Glutamatergic neuron (in vitro differentiated cells): ENCODE measurements at places on chromosomes 7 and 10. TPM values are rescaled to one million over a fixed set of nuclear protein-coding genes. Genes with fewer than 3 reads are reported as not detected.
A peak's percentile ranks its signal among the peaks of the same experiment; 100 is the strongest.

GRCh38 chr10:43120929-43121314 lies 17.3 kb upstream of the CSGALNACT2 start:
- no peak for DNase-seq
- peak overlapping the region; percentile 15 for H3K4me3 ChIP-seq
- no peaks in the 10 kb centered on the region for H3K36me3 ChIP-seq

- no peaks in the 10 kb centered on the region for H3K36me3 ChIP-seq
- peaks cover 16% of the 10 kb centered on the region for H3K4me1 ChIP-seq
- no peak for DNase-seq
Measured at GRCh38 chr10:50561816-50562215, 61.9 kb downstream of the SGMS1 start.

DNA sequence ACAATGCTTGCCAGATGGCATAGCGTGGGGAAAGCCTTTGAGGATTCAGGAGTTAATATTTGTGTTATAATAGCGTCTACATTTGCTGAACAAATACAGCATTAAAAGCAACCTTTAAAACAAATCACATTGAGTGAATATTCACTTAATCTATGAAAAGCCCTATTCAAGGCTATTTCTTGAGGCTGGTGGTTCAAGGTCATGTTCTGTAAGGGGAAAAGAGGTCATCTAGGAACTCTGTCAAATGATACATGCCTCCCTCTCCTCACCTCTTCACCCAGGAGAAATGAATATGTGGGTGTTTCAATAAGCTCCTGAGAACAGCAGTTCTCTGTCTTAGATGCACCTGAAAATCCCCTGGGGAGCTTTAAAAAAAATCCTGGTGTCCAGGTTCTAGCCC lies 303.0 kb downstream of the ELMO1 start:
- no peak overlapping the region for H3K27ac ChIP-seq
- peaks cover 5% of the 10 kb centered on the region for H3K36me3 ChIP-seq
- H3K4me1 ChIP-seq: peaks cover 6% of the 10 kb centered on the region
- no peak for DNase-seq

DNA sequence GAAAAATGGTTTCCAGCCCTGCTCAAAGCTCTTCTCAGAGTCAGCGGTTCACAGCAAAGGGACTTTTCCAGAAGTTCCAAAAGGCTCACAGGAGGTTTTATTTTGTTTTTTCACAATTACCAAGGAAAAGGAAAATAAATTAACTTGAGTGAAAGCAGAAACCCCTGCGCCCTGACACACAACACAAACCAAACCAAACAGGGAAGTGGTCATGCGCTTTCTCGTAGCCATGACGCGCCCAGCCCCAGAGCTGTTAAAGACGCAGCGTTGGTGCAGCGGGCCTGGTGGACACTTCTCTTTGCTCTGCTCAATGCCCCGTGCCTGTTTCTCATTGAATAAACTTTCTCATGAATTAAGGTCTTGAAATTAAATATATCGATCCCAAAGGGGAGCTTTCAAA lies 134.4 kb upstream of the LYZL2 start:
- H3K36me3 ChIP-seq: peaks cover 7% of the 10 kb centered on the region
- H3K27ac ChIP-seq: no peak overlapping the region
- peaks cover 6% of the 10 kb centered on the region for H3K27me3 ChIP-seq
- H3K4me3 ChIP-seq: no peak overlapping the region
- no peaks in the 10 kb centered on the region for H3K4me1 ChIP-seq

DNA sequence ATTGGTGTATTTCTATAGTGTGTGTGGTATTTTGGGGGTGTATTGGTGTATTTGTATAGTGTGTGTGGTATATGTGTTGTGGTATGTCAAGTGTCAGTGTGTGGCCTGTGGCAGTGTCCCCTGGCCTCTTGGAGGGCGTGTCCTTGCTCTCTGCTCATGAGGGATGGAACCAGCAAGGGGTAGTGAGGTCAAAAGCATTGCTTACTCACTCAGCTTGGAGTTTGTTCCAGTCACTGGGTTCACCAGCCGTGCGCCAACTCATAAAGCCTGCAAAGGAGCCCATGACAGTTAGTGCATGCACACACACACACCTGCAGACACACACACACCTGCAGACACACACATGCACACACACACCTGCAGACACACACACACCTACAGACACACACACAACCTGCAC lies 4.3 kb upstream of the TRPV6 start:
- peaks cover 2% of the 10 kb centered on the region for H3K4me1 ChIP-seq
- no peaks in the 10 kb centered on the region for H3K36me3 ChIP-seq
- peaks cover 13% of the 10 kb centered on the region for H3K27me3 ChIP-seq
- no peak for DNase-seq
- H3K27ac ChIP-seq: no peak overlapping the region
- no peak overlapping the region for H3K4me3 ChIP-seq

SFXN2 gene
- total RNA-seq: 5.4 TPM
